ENCODE measurements at places on chromosomes 3 and 15.

- no peak for DNase-seq
Observed at GRCh38 chr3:12741209-12741608, 17.9 kb downstream of the TMEM40 start.

- no peak for DNase-seq
Observed at GRCh38 chr15:22240403-22240802, 160.1 kb downstream of the OR4M2 start.

DNA sequence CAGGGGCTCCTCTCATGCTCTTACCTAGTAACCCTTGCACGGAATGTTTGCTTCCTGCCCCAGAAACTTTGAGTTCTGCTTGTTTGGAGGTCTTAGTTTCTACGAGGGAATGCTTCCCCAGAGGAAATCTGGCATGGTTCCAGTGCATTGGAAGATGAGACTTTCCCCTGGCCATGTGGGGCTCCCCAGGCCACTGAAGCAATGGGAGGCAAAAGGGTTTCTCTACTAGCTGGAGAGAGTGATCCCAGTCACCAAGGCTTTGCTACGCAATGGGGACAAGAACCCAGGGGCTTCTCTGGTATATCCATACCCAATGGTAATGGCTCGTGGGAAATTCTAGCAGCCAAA is 44.2 kb upstream of the RPL32 start:
- no peak for DNase-seq

DNA sequence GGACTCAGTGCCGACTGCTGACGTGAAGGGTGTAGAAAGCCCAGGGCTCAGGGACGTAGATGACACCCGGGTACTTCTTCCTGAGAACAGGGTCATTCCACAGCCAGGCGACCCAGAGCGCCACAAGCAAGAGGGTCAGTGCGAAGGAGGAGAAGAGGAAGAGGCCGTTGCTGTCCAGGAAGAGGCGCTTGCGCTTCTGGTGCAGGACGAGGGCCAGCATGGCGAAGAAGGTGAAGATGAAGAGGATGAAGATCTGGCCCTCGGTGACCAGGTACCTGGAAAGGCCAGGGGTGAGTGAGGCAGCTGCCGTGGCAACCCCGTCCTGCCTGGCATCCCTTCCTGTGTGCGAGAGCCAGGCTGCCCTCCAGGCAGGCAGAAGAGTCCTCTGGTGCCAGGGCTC is 3.0 kb upstream of the CALML4 start:
- DNase-seq, result no peak

- DNase-seq, result no peak
Observed at GRCh38 chr3:57006179-57006657, 54.2 kb upstream of the SPATA12 start.

DNA sequence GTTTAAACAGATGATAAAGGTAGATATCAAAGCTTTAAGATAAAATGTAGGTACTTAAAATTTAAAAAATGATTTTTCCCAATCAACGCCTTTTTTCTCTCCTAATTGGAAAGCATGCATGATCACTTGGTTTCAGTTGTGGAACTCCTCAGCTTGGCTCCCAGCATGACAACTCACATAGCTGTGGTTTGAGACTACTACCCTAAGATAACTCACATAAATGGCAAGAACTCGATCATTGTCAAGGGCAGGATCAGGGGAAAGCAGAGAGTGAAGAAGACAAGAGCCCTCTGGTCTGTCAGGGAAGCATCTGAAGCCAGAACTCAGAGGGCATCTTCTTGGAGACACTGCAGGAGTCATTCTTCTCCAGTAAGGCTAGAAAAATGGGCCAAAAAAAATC is 516.7 kb downstream of the NTRK3 start:
- DNase-seq, result no peak

DNA sequence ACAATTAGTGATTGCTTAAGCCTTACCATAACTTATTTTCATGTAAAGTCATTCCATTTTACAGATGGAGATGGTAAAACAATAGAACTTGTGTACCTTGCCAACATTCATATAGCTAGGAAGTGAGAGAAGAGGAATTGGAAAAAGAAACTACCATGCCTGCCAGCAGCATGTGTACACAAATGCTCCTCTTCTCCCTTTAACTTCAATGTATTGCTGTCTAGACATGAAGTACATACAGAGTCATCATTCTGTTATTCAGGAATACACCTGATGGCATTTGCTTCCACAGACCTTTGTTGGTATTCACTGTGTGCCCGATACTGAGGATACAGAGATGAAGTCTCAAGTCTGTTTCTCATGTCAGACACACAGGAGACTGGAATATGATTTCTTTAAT is 7.1 kb upstream of the TMEM207 start:
- no peak for DNase-seq

GRCh38 chr3:197399486-197399885 is 101.1 kb upstream of the DLG1 start:
- no peak for DNase-seq

GRCh38 chr15:39381517-39381916 is 199.4 kb upstream of the THBS1 start:
- DNase-seq, result no peak
